ENCODE measurements at places on chromosomes 11 and 22.
A peak's percentile ranks its signal among the peaks of the same experiment; 100 is the strongest.

- ATAC-seq, result peak; percentile 34
These were observed 39.1 kb upstream of the CREB3L1 start for GRCh38 chr11:46238078-46238966.

GRCh38 chr11:111066846-111067245, 178.7 kb upstream of the POU2AF2 start:
- no peak for ATAC-seq

- no peak for ATAC-seq
These were observed 107.6 kb downstream of the ABTB2 start for GRCh38 chr11:34250211-34250610.

- ATAC-seq, result no peak
These were observed 1.4 kb upstream of the PDGFB start for GRCh38 chr22:39246217-39246616.

DNA sequence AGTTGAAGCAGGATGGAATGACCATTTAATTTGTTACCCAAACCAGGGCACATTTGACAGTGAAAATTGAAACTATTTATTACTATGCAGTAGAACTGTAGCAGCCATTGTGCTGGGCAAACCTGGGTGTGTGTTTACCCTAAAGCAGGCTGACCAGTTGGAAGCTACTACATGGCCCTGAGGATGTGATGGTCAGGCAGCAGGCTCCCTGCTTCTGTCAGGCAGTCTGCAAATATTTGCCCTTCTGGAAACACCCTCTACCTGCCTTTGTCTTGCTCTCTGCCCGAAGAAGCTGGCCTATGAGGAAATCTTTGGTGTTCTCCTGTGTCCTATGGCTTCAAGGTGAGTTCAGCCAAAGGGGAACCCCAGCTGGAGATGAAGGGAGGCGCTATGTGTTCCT, 600.1 kb upstream of the KIRREL3 start:
- ATAC-seq, result no peak

- no peak for ATAC-seq
These were observed 8.7 kb downstream of the MYO18B start for GRCh38 chr22:25750569-25751173.

- no peak for ATAC-seq
These were observed 591 bp upstream of the DNAJC4 start for GRCh38 chr11:64229744-64230170.

DNA sequence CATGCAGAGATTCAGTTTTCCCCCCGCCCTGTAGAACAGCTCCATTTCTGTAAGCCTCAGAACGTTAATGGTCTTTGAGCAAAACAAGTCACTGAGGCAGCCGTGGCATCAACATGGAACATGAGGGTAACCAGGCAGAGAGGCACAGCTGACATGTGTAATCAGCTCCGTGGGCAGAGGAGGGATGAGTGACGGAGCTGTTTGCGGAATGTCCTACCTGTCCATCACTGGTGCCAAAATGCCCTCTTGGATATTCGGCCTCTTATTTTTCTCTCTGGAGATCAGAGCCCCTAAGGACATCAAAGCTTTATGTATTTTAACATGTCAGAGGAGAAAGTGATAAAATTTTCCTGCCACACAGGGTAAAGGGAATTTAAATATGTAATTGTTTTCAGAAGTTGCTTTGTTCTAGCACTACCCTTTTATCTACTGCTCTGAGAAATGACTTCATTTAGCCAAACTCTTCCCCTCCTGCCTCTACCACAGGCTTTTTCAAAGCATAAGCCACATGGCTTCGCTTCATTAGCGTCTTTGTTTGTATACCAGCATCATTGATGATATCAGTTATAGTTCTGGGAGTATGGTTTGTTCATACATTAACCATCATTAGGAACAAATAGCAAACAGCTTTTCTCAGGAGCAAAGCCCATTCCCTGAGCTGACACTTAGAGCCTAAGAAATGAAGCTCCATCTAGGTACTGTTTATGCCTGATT, 32.9 kb downstream of the C11orf71 start:
- no peak for ATAC-seq

DNA sequence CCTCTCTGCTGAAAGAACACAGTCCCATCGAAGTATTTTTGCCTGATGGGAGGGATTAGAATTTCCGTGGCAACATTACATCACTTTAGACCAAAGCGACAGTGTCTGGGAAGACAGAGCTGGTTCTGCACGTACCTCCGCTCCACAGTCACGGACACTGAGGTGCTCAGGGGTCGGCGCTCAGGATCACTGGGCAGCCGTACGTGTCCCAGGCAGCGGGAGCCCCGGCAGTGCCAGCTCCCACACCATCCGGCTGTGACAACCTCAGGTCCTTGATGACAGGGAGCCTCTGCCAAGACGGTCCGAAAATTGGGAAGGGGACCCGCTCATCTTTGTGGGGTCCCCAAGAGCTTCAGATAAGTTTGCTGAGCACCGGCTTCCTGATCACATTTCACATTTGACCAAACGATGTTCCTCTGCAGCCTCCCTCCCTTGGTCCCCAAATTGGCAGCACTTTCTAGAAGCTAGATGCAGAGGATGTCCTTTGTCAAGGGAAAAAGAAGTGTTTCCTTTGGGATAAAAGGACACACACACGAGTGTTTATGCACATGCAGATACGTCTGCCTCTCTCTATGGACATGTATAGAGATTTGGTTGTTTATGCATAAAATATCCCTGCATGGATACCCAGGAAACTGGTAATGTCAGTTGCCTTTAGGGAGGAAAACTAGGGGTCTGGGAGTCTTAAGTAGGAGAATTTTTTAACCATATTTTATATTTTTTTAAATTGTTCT, 61.6 kb upstream of the LINC01488 start:
- ATAC-seq, result no peak

DNA sequence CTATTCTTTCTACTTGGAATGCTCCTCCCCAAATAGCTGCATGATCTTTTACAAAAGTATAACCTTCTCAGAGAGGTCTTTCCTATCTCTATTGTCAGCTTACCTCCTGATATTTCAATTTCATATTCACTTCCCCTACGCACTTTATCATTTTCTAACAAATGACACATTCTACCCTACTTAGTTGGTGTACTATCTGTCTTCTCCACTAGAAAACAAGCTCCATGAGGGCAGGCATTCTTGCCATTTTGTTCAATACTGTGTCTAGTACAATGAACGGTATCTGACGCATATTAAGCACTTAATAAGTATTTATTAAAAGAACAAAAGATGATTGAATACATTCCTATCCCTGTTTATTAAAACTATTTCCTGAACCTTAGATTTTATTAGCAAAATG, 96.5 kb upstream of the APOA1 start:
- no peak for ATAC-seq

- ATAC-seq, result no peak
These were observed 200.6 kb downstream of the CEP164 start for GRCh38 chr11:117528097-117528721.

- peak; percentile 92 for ATAC-seq
These were observed at the start of gene CTSF for GRCh38 chr11:66568124-66568916. CTSF (minus strand) TSS chr11:66568606; CDS start chr11:66568486, 120 bp downstream.

GRCh38 chr11:27055065-27055682, 14.6 kb downstream of the BBOX1 start:
- ATAC-seq, result no peak

GRCh38 chr22:48783821-48784266, 1043.8 kb downstream of the BRD1 start:
- no peak for ATAC-seq

DNA sequence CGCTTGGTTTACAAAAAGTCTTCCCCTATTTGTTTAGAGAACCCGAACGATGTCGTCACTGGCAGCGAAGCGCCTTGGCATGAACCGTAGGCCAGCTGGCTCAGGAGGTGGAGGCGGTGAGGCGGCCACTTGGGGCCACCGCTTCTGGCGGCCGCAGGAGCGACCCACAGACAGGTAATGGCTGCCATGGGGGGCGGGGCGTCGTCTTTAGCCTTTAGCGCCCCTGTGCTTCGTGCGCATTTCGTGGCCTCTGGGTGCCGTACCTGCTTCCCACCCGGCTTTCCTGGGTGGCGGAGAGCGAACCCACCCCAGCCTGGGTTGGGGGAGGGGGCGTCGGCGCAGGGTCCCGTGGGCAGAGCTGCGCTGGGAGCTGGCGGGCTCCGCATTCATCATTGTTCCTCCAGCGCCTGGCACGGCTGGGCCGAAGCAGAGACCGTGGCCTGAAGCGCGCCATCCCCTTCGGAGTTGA, 469 bp upstream of the OSBP2 start:
- peak; percentile 79 for ATAC-seq

- ATAC-seq, result no peak
These were observed 13.7 kb upstream of the POU2AF2 start for GRCh38 chr11:111231836-111232235.

DNA sequence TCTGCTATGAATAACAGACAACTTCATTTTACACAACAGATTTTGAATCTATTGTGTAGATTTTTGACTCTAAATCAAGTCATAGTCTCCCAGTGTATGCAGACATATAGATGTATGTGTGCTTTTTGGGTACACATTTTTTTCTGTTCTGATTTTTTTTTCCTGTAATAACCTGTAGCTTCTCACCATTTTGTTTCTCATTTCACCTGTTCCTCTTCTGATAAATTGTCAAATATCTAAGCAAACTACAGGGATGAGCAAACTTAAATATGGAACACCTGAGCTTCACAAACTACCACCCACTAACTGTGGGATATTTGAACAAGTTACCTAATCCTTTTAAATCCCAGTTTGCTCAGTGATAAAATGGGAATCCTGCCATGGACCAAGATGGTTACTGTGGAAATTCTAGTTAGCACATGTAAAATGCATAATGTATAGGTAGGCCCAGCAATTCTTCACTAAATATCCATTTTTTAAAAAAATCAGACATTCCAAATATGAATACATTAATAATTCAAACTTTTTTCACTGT, 15.7 kb downstream of the LGR4 start:
- ATAC-seq, result no peak

DNA sequence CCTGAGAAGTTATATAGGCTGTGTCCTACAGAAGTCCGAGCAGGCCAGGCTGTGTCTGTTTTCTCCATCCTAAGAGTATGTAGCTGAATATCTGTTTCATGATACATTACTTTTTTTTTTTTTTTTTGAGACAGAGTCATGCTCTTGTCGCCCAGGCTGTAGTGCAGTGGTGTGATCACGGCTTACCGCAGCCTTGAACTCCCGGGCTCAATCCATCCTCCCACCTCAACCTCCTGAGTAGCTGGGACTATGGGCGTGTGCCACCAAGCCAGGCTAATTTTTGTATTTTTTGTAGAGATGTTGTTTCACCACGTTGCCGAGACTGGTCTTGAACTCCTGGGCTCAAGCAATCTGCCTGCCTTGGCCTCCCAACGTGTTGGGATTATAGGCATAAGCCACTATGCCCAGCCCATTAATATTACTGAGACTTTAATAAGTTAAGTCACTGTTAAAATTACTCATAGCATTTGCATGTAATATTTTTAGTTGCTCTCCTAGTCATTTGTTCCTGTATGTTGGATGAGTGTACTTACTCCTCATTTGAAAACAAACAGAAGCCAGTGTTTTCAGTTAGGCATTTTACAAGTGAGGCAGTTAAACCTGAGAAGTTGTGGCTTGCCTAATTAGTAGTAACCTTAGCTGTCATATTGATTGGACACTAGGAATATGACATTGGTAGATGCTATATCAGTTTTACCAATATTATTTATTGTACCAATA, 26.1 kb downstream of the DRG1 start:
- ATAC-seq, result no peak

- no peak for ATAC-seq
These were observed 210.8 kb downstream of the HIPK3 start for GRCh38 chr11:33467966-33468365.

DNA sequence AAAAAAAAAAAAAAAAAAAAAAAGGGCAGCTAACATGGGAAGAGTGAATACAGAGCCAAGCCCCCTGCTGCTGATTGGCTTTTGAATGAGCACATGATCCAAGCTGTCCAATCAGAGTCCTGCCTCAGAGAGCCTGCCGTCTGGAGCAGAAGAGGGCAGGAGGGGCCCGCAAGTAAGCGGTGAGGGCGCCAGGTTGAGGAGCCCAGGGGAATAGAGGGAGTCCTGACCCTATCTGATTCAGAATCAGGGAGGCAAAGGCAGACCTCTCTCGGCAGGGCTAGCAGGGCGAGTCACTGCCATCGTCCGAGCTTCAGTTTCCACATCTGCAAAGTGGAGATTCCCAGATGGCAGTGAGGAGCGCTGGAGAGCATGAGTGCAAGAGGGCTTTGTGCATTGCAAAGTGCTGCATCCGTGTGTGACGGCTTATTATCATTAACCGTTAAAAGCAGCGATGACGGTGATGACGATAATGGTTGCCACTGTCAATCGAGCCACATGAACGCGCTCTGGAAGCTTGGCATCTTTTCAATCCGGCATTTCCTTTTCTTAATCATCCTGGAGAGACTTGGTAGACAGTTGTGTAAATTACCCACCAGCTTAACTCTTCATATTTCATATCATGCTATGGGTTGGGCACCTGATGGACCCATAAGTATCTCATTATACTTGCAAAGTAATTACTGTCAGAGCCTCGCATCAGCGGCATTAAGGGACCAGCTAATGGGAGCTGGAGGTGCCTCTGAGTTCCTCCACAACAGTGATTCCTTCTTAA, 68.6 kb upstream of the ATXN10 start:
- no peak for ATAC-seq

- no peak for ATAC-seq
These were observed 224.0 kb upstream of the B3GAT1 start for GRCh38 chr11:134636071-134636470.

- no peak for ATAC-seq
These were observed 29.0 kb upstream of the CREB3L1 start for GRCh38 chr11:46248289-46249102.

DNA sequence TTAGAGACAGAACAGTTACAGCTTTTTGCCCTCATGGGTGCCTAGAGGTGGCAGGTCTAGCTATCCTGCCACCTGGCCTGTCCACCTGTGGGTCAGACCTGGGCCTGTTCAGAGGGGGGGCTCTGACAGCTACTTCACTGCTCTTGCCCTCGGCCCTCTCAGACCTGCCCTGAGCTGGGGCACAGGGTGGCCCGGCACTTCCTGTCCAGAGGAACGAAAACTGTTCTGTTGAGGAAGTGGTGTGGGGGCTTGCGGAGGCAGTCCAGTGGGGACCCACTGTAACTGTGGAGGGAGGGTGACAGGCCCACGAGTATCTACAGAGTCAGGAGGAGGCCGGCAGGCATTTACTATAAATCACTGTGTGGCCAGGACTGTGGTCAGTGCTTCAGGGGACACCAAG, 16.2 kb downstream of the TESMIN start:
- no peak for ATAC-seq

- no peak for ATAC-seq
These were observed 169.8 kb downstream of the DSCAML1 start for GRCh38 chr11:117627259-117627658.

DNA sequence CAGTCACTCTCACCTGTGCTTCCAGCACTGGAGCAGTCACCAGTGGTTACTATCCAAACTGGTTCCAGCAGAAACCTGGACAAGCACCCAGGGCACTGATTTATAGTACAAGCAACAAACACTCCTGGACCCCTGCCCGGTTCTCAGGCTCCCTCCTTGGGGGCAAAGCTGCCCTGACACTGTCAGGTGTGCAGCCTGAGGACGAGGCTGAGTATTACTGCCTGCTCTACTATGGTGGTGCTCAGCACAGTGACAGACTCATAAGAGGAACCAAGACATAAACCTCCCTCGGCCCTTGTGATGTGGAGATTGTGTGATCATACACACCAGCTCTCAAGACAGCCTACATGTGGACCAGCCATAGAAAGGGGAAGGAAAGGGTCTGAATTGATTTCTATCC, 113.3 kb downstream of the ZNF280B start:
- ATAC-seq, result peak; percentile 96

All from stimulated activated memory B cell treated with anti-CD40 and anti-IgM and Interleukin-4, amounts not matched to agents 10 μg/mL and 1 μg/mL and 100 μg/mL, for 72 hours (primary cell).